ENCODE measurements at places on chromosomes 7 and 10.

DNA sequence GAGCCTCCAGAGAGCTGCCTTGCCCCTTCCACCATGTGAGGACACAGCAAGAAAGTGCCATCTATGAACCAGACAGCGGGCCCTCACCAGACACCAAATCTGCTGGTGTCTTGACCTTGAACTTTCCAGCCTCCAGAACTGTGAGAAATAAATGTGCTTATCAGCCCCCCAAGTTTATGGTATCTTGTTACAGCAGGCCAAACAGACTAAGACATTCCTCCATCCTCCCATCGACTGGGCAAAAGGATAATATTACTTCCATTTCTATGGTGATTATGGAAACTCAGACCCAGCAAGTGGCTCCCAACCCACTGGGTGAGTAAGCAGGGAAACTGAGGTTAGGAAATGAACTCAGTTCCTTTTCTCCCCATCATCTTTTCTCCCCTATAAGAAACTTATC lies 288.4 kb downstream of the KCNMA1 start:
- DNase-seq = no peak

DNA sequence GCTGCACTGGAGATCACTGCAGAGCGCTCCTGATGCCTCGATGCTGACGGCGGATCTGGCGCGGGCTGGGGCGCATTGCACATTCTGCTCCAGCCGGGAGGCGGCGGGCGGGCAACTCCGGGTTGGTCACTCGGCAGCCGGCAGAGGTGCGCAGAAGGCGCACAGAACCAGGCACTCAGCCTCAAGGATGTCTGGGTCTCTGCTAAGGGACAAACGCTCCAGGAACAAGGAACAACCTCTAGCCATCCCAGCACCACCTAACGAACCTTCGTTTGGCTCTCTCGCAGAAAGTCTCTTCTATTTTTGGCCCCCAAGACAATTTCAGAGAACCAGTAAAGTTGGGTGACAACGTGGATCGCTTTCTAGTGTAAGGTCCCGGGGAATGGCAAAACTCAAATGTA lies 254.6 kb downstream of the OTUD1 start:
- DNase-seq = no peak

DNA sequence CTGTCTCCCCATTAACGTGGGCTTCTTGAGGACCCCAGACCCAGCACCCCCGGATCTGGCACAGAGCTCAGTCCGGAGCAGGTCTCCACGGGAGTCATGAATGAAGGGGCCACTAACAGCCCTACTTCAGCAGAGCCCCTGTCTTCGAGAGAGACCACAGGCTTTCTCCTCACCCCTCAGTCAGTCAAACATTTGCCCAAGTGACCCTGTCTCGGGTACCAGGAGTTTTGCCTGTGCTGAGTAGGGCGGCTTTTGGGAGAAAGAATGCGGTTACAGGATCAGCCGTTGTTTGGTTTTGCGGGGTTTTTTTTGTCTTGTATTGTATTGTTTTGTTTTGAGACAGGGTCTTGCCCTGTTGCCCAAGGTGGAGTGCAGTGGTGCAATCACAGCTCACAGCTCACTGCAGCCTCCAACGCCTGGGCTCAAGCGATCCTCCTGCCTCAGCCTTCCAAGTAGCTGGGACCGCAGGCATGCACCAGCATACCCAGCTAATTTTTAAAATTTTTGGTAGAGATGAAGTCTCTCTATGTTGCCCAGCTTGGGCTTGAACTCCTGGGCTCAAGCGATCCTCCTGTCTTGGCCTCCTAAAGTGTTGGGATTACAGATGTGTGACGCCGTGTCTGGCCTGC lies 16.5 kb downstream of the ADAP1 start:
- DNase-seq = no peak

- DNase-seq = no peak
These were observed 84.1 kb downstream of the CPXM2 start for GRCh38 chr10:123807444-123808035.

- DNase-seq = no peak
These were observed 31.2 kb downstream of the GSTO2 start for GRCh38 chr10:104300002-104300735.

GRCh38 chr10:76675561-76675950 lies 962.1 kb downstream of the KCNMA1 start:
- no peak for DNase-seq

DNA sequence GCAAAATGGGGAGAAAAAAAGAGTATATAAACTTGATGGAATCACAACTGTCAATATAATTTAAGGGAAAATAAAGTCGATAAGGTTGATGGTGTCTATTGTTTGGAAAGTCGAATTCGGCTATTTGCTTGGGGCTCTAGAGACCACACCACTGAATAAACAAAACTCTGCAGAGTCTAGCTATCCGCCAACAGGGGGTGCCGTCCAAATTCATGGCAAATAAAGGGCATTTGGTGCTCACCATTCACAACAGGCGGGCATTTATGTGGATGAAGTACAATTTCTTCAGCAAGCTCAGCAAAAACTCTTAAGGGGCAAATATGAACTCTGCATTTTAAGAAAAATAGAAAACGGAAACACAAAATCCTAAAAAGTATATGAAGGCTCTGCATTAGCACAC lies 23.3 kb downstream of the CD36 start:
- DNase-seq = no peak

DNA sequence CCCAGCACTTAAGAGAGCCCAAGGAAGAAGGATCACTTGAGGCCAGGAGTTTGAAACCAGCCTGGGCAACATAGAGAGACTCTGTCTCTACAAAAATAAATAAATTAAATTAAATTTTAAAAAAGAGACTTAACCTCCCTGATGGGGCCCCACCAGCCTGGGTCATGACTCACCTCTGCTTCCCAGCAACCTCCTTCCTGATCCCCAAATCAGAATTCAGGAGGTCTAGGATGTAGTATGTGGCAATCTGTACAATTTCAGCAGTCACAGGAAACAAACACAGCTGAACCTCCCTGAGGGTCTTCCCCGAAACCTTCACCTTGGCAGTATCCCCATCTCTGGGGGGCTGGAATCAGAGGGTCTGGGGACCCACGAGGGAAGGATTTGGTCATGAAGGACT lies 9.7 kb upstream of the PPP1R35 start:
- DNase-seq = no peak

- no peak for DNase-seq
These were observed 129.6 kb upstream of the SEMA3A start for GRCh38 chr7:84324136-84324630.

DNA sequence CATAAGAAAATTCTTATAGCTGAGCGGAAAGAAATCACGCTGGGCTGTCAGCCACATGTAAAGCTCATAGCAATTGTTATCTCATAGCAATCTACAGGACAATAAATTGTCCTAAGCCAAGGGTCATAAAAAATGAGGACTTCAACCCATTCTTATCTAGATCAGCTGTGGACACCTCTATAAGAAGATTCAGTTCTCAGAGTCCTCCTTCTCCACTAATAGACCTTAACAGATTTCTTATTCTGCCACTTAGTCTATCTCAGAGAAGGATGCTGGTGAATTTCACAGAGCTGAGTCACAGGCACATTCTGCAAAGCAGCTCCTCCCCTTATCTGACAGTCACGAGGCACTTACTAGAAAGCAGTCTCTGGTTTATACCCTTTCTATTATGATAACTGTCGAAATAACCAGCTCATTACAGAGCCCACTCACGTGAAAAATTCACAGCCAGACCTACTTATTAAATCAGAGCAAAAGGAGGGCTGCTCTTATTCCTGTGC lies 185.3 kb upstream of the PCLO start:
- no peak for DNase-seq

GRCh38 chr10:22319547-22319979 lies 1.3 kb upstream of the BMI1 start:
- DNase-seq = no peak

- DNase-seq = no peak
These were observed 235.3 kb downstream of the PHF14 start for GRCh38 chr7:11208883-11209465.

- DNase-seq = no peak
These were observed 68.1 kb upstream of the PAPSS2 start for GRCh38 chr10:87591589-87591886.

DNA sequence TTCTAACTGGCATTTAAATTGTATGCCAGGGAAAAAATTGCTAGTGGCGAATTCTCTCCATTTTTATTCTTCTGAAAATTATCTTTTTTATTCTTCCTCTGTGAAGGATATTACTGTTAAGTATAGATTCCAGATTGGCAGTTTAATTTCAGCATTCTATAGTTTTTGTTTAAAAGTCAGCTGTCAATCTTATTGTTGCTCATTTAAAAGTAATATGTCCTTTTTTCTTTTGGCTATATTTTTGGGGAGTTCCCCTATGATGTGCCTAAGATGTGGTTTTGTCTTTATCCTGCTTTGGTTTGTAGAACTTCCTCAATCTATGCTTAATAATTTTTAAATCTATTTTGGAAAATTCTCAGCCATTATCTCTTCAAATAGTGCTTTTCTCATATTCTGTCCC lies 135.9 kb downstream of the ARHGAP12 start:
- no peak for DNase-seq
